ENCODE measurements at places on chromosomes 4 and X. TPM values are rescaled to one million over a fixed set of nuclear protein-coding genes. Genes with fewer than 3 reads are reported as not detected.

GRCh38 chr4:126687655-126688358, 945.0 kb upstream of the INTU start:
- no peak for DNase-seq

GRCh38 chrX:264634-265455, 16.3 kb upstream of the PLCXD1 start:
- no peak for DNase-seq

- DNase-seq: no peak
Observed at GRCh38 chr4:26233350-26233749, 87.5 kb upstream of the RBPJ start.

Gene SAT1
- 72.6 TPM for total RNA-seq

Gene CPLX1
- not detected for total RNA-seq

All from HFFc6 (cell line).